ENCODE measurements at places on chromosomes 6 and 20.

GRCh38 chr6:141552031-141552430, 580.7 kb upstream of the GJE1 start:
- DNase-seq = no peak

- DNase-seq = no peak
Measured at GRCh38 chr20:63173552-63174191, 42.3 kb downstream of the YTHDF1 start.

- no peak for DNase-seq
Measured at GRCh38 chr6:100453701-100454521, 10.8 kb downstream of the SIM1 start.

DNA sequence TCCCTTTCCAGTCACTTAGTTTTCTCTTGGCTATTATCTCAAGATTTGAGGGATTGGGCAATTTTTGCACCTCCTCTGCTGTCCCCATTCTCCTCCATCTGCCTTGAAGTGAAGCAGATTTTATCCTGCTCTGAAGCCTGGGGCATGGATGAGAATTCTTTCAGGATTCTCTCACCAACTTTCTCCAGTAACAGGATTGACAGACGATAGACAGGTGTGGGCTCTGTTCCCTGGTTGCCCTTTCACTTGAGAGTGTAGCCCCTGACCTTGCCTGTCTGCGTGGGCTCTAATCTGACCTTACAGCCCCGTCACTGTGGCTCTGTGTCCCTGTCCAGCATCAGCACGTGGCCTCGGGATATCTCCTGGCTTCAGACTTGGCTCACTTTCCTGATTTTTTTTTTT, 27.1 kb downstream of the CDYL start:
- no peak for DNase-seq

DNA sequence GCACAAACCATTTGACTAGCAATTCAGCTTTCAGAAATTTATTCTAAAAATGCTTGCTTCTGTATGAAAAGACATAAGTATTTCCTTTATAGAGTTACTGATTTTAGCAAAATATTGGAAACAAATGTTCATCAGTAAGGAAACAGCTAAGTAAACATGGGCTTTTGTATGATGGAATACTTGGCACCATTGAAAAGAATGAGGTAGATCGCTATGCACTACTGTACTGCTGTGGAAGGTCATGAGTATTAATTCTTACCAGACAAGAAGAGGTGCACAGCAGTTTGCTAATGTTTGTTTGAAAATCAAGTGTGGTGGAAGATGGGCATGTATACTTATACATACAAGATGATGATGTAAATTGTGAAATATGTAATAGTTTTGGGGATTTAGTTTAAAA, 73.0 kb downstream of the FARS2 start:
- DNase-seq = no peak

GRCh38 chr6:145279551-145279950, 455.8 kb downstream of the EPM2A start:
- no peak for DNase-seq

GRCh38 chr6:138600726-138601125, 101.4 kb upstream of the NHSL1 start:
- no peak for DNase-seq

- no peak for DNase-seq
Measured at GRCh38 chr20:62999580-62999979, 7.2 kb downstream of the BHLHE23 start.

DNA sequence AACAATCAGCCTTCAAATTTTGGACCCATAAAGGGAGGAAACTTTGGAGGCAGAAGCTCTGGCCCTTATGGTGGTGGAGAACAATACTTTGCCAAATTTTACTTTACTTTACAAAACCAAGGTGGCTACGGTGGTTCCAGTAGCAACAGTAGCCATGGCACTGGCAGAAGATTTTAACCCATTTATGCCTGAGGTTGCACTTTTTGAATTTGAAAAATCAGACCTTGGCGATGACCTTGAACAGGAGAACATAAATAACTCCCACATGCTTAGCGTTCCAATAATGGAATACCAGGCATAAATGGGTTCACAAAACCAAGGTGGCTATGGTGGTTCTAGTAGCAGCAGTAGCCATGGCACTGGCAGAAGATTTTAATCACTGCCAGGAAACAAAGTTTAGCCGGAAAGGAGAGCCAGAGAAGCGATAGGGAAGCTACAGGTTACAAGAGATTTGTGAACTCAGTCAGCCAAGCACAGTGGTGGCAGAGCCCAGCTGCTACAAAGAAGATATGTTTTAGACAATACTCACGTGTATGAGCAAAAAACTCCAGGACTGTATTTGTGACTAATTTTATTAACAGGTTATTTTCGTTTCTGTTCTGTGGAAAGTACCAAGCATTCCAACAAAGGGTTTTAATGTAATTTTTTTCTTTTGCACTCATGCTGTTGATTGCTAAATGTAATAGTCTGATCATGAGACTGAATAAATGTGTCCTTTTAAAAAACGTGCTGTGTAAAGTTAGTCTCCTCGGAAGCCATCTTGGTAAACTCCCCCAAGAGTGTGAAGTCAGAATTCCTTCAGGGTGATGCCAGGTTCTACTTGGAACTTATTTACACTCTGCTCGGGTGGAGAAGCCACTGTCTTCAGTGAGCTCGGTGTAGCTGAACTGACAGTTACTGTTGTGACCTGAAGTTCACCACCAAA, 6.7 kb downstream of the SFT2D1 start:
- no peak for DNase-seq

GRCh38 chr20:14832630-14833029, 495.2 kb upstream of the FLRT3 start:
- DNase-seq = no peak

GRCh38 chr6:54138795-54139194, 27.6 kb downstream of the MLIP start:
- no peak for DNase-seq

- DNase-seq = no peak
Measured at GRCh38 chr20:18465536-18466200, 1.2 kb downstream of the DZANK1 start.

DNA sequence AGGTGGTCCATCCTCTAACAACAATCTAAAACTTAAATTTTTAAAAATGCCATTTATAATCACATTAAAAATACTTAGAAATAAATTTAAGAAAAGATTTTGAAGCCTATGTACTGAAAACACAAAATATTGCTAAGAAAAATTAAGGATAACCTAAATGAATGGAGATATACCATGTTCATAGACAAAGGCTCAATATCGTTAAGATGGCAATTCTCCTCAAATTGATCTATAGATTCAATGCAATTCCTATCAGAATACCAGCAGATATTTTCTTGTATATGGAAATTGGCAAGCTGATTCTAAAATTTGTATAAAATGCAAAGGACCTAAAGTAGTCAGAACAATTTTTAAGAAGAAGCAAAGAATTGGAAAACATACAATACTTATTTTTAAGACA, 19.7 kb upstream of the UST start:
- no peak for DNase-seq

DNA sequence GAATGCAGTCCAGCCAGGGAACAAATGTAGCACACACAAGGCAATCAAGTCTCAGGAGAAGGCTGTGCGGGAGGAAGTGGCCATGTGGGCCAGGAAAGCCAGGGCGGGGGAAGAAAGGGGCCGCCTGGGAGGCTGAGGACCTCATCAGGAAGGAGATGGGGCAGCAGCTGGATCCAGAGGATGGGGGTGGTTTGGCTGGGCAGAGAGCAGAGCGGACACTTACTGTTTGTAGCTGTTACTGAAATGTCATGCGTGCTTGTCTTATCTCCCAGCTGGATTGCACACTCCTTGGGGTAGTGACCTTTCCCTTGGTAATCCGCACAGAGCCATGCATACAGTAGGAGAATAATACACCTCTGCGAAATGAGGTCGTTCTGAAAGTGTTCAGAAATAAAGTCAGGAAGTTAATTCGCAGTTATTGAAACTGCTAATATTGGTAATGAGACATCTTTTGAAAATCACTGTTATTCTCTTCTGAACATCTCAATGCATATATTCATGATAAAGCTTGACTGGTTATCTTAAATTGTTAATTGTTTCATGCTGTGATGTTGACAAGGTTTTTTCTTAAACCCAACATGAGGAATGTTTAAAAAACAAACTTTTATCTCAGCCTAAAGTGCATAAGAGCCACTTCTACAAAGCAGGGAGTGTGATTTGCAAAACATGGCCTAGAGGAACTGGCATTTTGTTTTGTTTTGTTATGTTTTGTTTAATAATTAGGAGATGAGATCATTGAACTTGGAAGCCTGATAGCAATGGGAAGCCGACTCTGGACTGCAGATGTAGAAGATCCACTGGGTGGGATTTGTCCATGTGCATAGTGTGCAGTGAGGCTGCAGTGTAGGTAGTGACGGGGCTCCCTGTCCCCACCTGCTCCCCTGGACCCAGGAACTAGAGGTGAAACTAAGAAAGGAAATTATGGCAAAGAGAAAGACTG, 18.0 kb upstream of the MAP3K4 start:
- no peak for DNase-seq

DNA sequence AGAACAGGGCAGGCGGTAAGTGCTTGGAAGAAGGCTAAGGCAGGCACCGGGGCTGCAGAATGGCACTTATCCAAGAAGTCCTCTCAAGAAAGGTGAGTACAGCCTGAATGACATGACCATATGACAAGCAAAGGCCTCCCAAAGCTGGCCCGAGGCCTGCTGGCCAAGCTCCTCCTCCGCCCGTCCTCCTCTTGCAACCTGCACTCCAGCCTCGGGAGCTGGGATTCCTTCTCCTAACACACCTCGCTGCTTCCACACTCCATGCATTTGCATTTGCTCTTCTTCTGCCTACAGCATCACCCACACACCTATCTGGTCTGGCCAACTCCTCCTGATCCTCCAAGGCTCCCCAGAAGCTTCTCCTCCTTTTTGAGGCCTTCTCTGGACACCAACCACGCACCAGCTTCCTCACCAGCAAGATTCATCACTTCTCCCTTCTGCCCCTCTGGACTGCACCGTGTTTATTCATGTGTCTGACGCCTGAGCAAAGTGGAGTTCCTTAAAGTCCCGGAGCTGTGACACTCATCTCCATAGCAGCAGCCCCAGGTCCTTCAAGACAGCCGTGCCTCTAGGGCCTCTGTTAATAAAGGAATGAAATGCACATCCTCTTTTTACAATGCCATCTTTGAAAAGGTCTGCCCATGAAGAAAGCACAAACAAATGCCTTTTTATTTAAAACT, 32.3 kb downstream of the CNKSR3 start:
- DNase-seq = no peak

DNA sequence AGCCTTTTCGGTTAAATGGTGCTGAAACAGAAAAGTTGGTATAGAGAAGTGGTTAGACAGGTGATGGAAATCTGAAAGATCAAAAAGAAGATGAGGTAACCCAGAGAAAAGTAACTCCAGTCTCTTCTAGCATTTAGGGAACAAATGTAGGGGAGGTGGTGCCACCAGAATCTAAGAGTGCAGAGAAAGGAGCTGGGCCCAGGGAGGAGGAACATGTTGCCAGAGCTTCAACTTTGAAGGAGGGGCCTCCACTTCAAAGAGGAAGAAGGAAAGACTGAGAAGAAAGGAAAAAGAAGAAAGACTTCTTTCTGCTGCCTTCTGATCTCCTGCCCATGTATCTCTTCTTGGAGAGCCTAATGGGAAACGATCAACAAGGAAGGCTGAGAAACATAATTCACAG, 23.5 kb upstream of the ATRN start:
- no peak for DNase-seq

DNA sequence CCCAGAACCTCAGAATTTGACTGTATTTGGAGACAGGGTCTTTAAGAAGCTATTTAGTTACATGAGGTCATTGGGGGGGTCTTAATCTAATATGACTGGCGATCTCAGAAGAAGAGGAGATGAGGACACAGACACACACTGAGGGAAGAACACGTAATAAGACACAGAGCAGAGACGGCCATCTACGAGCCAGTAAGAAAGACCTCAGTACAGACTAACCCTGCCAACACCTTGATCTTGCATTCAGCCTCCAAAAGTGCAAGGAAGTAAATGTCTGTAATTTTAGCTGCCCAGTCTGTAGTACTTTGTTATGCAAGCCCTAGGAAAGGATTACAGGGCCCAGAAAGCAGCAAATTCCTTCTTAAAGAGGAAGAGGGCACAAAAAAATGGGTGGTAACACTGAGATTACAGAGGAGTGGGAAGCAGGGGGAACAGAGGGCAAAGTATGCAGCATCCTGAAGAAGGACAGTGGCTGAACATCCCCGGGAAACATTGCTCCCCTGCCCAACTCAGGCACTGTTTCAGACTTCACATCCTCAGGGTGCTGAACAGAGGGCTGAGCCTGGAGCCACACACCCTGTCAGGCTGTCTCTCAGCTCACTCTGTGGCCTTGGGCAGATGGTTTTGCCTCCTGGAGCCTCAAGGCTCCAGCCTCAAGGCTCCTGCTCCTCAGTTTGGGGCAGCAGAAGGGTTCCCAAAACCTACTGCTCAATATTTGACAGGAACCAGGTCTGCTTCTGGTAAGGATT, 27.9 kb upstream of the SIRPG start:
- no peak for DNase-seq

DNA sequence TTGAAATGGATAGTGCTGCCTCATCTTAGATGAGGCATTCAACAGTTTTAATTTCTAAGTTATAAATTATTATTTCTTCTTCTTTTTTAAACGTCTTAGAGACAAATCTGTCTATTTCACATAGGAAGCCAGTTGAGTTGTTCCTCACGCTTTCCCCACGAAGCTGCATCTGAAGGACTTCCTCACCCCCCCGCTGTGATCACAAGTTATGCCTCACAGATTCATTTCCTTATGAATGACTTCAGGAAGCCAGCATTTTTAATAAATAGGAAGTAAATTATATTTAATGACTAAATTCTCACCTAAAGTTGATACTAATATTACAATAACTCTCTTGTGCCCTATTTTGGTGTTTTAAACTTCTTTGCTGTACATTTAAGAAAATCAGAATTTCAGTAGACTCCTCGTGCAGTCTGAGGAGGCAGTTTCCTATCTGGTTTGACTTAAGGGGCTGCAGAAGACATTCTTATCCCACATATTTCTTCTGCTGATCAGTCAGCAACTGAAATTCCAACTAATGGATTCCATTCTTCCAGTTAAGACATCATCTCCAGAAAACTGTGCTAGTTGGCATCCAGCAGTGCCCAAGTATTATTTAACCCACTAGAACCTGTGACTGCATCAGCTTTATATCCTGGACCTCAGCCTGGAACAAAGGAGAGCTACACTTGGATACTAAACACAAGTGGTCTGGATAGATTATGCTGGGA, 182.7 kb upstream of the CCN2 start:
- DNase-seq = no peak

DNA sequence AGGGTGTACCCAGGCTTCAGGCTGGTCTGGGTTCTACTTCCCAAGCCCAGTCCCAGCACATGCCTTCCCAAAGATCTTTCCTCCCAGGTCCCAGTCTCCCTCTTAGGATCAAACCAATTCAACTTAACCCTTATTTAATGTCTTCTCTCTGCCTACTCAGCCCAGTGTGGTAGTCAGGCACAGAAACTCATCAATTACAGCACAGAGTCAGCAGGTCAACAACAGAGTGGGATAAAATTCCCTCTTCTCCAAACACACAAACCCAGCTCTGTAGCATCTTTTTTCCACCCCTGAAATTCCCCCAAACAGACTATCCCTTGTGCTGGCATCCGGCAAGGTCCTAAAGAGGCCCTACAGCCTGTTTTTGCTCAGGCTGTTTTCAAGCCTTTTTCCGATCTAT, 47.3 kb upstream of the CDYL start:
- DNase-seq = no peak

Data from GM12864 (cell line).